Type B pancreatic cell (in vitro differentiated cells): ENCODE measurements at places on chromosomes 1 and 21. TPM values are rescaled to one million over a fixed set of nuclear protein-coding genes. Genes with fewer than 3 reads are reported as not detected.

DNA sequence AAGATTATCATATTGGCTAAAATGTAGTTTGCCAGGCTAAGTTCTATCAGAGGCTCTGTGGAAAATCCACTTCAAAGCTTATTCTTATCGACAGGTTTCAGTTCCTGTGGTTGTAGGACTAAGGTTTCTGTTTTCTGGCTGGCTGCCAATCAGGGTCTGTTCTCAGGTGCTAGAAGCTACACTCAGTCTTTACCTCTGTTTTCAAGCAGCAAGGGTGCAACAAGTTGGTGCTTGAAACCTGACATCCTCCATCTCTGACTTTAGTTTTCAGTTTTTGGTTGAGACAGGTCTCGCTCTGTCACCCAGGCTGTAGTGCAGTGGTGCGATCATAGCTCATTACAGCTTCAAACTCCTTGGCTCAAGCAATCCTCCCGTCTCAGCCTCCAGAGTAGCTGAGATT is 15.3 kb upstream of the TMCO2 start:
- H3K27me3 ChIP-seq, result no peaks in the 10 kb centered on the region
- no peak overlapping the region for H3K4me3 ChIP-seq
- no peaks in the 10 kb centered on the region for H3K4me1 ChIP-seq
- H3K27ac ChIP-seq, result no peak overlapping the region
- peaks cover 24% of the 10 kb centered on the region for H3K36me3 ChIP-seq

DNALI1 gene
- total RNA-seq, result 11.6 and 40.8 TPM in 2 replicates

DNA sequence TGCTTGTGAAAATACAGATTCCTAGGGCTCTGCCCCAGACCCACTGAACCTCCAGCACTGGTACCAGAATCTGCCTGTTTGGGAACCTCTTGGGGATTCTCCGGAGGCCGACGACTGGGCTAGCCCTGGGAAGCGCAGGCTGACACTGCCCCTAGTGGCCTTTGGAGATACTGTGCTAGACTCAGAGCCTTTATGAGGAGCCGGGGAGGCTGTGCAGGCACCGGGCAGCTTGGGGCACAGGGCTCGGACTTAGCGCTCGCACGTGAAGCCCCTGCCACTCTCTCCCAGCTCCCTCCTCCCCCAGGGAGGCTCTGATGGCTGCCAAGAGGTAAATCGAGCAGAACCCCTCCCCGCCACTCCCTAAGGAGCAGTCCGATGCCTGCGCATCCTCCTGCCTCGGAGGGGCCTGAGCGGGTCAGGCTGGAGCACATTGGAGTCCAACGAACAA is 144.6 kb upstream of the TNR start:
- no peak overlapping the region for H3K27ac ChIP-seq
- no peak overlapping the region for H3K4me3 ChIP-seq
- no peak for DNase-seq
- peaks cover 4% of the 10 kb centered on the region for H3K27me3 ChIP-seq
- peaks cover 15% of the 10 kb centered on the region for H3K4me1 ChIP-seq

DNA sequence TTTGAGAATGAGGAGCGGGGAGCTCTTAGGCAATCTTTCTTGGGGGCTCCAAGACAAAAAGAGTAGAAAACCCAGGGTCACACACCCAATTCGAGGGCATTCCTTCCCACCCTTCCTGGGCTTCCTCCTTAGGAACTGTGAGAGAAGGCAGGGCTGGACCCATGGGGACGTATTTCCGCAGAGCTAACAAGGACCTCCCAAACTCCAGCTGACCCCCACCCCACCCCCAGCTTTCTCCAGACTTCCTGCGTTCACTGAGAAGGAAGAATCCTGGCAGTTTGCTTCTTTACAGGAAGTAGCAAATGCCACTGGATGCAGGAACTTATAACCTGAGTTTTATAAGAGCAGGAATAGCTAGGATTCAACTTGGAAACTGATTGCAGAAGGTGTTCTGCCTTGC is 2.7 kb upstream of the LHX9 start:
- peaks cover 4% of the 10 kb centered on the region for H3K36me3 ChIP-seq
- peak overlapping the region; percentile 16 for H3K4me3 ChIP-seq
- peaks cover 37% of the 10 kb centered on the region for H3K4me1 ChIP-seq
- no peak for DNase-seq
- peaks cover 99% of the 10 kb centered on the region for H3K27me3 ChIP-seq

DNA sequence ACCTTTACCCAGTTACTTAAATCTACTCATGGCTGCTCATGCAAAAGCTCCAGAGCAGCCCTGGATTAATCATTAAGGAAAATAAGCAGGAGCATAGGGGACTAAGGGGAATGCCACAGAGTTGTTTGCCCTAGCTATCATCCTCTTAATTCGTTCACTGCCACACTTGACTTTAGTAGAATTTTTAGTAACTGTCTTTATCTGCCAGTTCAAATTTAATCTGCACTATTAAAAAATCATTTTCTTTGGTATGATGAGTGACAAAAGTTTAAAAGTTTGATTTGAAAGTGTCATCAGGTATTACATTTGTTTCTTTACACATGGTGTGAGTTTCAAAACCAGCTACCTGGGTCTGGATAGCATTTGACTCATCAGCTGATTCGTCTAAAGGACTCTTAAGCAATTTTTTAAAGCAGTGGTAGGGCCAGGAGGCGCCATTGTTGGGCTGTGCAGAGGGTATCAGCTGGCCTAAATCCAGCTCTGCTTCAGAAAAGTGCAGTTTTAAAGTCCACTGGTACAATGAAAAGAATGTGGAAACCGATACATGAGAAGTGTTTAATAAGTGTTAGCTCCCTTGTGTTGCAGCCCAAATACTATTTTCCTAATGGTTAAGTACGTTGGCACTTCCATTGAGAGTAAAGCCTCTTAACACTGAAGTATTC is 69.9 kb upstream of the DR1 start:
- no peak overlapping the region for H3K4me3 ChIP-seq
- peak overlapping the region; percentile 79 for H3K27ac ChIP-seq
- H3K27me3 ChIP-seq, result no peaks in the 10 kb centered on the region

CCSAP gene
- total RNA-seq, result 9.6 and 10.0 TPM in 2 replicates

DNA sequence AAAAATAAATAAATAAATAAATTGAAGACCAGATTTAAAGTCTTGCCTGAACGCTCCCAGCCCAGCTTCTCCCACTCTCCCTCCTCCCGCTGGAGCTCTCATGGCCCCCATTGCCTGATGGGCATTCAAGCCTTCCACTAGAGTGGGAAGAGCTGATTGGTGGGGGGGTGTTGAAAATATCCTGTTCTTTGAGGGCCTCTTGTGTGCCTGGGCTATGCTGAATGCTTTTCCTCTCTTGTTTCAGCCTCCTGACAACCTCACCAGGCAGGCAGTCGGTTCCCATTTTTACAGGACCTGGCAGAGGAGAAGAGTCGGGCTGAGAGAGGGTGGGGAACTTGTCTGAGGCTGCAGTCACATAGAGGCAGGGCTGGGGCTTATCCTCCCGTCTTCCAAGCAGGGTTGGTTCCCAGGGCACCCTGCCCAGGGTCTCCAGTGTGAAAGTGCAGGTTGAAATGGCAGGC is 59.2 kb upstream of the SSBP3 start:
- no peak for DNase-seq
- H3K27me3 ChIP-seq, result no peaks in the 10 kb centered on the region
- H3K4me3 ChIP-seq, result peak overlapping the region; percentile 64
- peaks cover 4% of the 10 kb centered on the region for H3K36me3 ChIP-seq
- H3K27ac ChIP-seq, result peak overlapping the region; percentile 67
- peaks cover 42% of the 10 kb centered on the region for H3K4me1 ChIP-seq

DNA sequence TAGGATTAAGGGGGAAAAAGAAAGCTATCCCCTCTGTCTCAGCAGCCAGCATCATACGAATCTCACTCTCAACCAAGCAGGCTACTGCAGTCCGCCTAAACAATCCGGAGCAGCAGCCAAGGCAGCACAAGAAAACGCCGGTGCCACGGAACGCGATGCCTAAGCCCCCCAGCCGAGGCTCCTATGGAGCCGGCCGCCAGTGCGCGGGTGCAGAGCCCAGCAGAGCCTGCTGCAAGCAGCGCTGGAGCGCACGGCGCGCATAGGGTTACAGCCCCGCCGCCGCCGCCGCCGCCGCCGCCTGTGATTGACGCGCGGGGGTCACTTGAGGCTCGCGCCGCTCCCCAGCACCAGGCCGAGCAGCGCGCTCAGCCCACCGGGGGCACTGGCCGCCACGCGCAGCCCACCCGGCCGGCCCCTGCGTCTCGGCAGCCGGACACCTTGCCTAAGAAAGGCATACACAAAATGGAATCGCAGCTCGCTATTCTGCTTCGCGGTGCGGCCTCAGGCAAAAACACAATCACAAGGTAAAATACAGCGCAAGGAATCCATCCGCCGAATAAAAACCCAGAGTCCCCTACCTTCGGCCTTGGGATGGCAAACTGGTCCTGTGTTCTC is 780 bp downstream of the HIVEP3 start:
- DNase-seq, result no peak
- H3K4me1 ChIP-seq, result peaks cover 32% of the 10 kb centered on the region
- H3K4me3 ChIP-seq, result peak overlapping the region; percentile 89
- H3K27ac ChIP-seq, result peak overlapping the region; percentile 43
- H3K36me3 ChIP-seq, result no peaks in the 10 kb centered on the region
- peaks cover 44% of the 10 kb centered on the region for H3K27me3 ChIP-seq

- H3K27me3 ChIP-seq, result no peaks in the 10 kb centered on the region
- peak overlapping the region; percentile 83 for H3K27ac ChIP-seq
Observed at GRCh38 chr1:206691604-206692003, 6.9 kb downstream of the MAPKAPK2 start.

- H3K4me1 ChIP-seq, result peaks cover 5% of the 10 kb centered on the region
- H3K36me3 ChIP-seq, result no peaks in the 10 kb centered on the region
- H3K27ac ChIP-seq, result no peak overlapping the region
- DNase-seq, result no peak
Observed at GRCh38 chr1:235937123-235937522, 70.4 kb upstream of the LYST start.

GJA8 gene
- total RNA-seq, result not detected in 2 replicates

GRCh38 chr1:117679868-117680267 is 74.0 kb downstream of the TENT5C start:
- H3K4me3 ChIP-seq, result no peak overlapping the region
- DNase-seq, result no peak
- H3K36me3 ChIP-seq, result no peaks in the 10 kb centered on the region
- H3K4me1 ChIP-seq, result peaks cover 4% of the 10 kb centered on the region
- H3K27me3 ChIP-seq, result peaks cover 9% of the 10 kb centered on the region
- no peak overlapping the region for H3K27ac ChIP-seq

SLFNL1 gene
- total RNA-seq, result 0.14 and 0.60 TPM in 2 replicates

GRCh38 chr1:17128361-17128760 is 9.1 kb upstream of the PADI2 start:
- no peaks in the 10 kb centered on the region for H3K27me3 ChIP-seq
- peak overlapping the region; percentile 82 for H3K27ac ChIP-seq
- H3K36me3 ChIP-seq, result no peaks in the 10 kb centered on the region
- DNase-seq, result no peak

GRCh38 chr1:218384581-218384993 is 39.5 kb downstream of the TGFB2 start:
- no peaks in the 10 kb centered on the region for H3K27me3 ChIP-seq
- H3K36me3 ChIP-seq, result peaks cover 25% of the 10 kb centered on the region
- no peak for DNase-seq
- no peak overlapping the region for H3K4me3 ChIP-seq
- H3K4me1 ChIP-seq, result peaks cover 38% of the 10 kb centered on the region
- H3K27ac ChIP-seq, result no peak overlapping the region

TMEM125 gene
- 19.8 and 51.7 TPM in 2 replicates for total RNA-seq

DNA sequence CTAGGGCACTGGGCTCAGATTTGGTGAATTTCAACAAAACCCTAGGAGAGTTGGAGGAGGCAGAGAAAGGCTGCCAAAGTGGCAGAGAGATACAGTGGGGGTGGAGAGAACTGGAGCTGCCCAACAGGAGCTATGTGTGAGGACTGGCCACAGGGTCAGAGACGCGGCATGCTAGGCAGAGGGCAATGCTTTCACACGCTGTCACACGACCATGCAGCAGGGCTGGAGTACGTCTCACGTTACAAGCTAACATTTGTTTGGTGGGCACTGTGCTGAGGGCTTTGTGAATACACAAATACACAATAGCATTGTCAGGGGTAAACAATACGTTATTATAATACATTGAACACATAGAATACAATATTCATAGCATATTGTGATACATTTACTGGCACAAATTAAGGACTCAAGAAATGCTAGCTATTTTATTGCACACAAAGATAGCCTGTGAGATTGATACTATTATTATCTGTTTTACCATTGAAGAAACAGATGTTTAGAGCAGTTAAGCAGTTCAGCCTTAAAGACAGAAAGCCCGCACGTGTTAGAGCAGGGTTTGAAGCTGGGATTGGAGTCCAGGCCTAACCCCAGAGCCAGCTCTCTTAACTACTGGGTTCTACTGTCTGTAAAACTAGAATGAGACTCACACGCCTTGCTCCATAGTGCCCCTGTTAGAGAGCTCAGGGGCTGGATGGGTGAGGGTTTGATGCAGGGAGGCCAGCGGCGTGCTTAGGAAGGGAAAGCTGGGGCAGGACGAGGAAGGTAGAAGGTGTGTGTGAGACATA is 4.5 kb downstream of the RAB7B start:
- H3K4me1 ChIP-seq, result peaks cover 14% of the 10 kb centered on the region
- no peaks in the 10 kb centered on the region for H3K36me3 ChIP-seq

GRCh38 chr1:245750261-245750660 is 595.5 kb downstream of the KIF26B start:
- H3K27me3 ChIP-seq, result peaks cover 3% of the 10 kb centered on the region
- H3K4me1 ChIP-seq, result peaks cover 19% of the 10 kb centered on the region
- no peak overlapping the region for H3K4me3 ChIP-seq
- no peak overlapping the region for H3K27ac ChIP-seq

GRCh38 chr1:212531796-212532195 is 76.8 kb upstream of the ATF3 start:
- no peak overlapping the region for H3K4me3 ChIP-seq
- peaks cover 9% of the 10 kb centered on the region for H3K27me3 ChIP-seq
- no peaks in the 10 kb centered on the region for H3K36me3 ChIP-seq
- no peak for DNase-seq
- H3K27ac ChIP-seq, result no peak overlapping the region

- DNase-seq, result no peak
- no peak overlapping the region for H3K4me3 ChIP-seq
- H3K27ac ChIP-seq, result no peak overlapping the region
Observed at GRCh38 chr21:18373606-18374005, 30.0 kb downstream of the TMPRSS15 start.

ARHGAP29 gene
- total RNA-seq, result 42.7 and 213 TPM in 2 replicates

KRTAP21-3 gene
- total RNA-seq, result not detected in 2 replicates
